ENCODE measurements at places on chromosomes 4 and X. TPM values are rescaled to one million over a fixed set of nuclear protein-coding genes. Genes with fewer than 3 reads are reported as not detected.

DNA sequence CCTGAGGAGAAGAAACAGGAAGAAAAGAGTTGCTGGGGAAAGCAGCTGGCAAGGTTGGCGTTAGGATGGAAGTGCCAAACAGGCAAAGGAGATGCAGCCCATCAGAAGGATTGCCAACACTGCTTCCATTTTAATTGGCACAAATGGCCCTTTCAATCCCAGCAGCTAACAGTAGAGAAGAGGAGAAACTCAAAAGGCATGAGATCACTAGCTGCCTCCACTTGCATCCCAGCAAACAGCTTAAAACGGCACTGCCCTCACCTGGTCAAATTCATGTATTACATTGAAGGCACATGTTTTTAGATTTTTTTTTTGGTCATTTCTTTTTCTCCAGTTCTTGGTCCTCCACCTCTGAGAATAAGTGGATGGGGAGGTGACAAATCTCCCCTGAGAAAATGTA is 14.9 kb upstream of the LOC101059915 start:
- no peaks in the 10 kb centered on the region for H3K27me3 ChIP-seq
- no peaks in the 10 kb centered on the region for H3K4me1 ChIP-seq
- no peak overlapping the region for H3K27ac ChIP-seq
- H3K36me3 ChIP-seq: no peaks in the 10 kb centered on the region
- peak; percentile 53 for DNase-seq
- H3K4me3 ChIP-seq: no peak overlapping the region

- H3K27ac ChIP-seq: no peak overlapping the region
- no peak for DNase-seq
- H3K27me3 ChIP-seq: no peaks in the 10 kb centered on the region
- H3K36me3 ChIP-seq: no peaks in the 10 kb centered on the region
- no peaks in the 10 kb centered on the region for H3K4me1 ChIP-seq
Measured at GRCh38 chrX:19673375-19674040, 158.2 kb upstream of the MAP3K15 start.

DNA sequence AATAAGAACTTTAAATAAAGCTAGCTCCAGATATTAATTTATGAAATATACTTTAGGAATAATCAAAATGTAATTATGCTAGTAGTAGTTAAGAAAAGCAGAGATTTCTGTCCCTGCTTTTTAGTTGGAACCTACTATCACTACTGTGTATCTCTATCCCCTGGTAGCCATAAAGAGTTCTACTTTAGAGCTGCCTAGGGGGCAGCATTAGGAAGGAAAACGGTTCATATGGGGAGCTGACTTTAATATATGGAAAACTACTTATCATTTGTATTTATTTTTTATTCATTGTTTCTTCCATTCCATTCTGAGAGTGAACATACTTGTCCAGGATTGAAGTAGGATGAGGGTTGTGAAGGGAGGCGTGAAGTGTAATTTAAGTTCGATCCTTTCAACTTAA is 40.9 kb downstream of the CPEB2 start:
- no peaks in the 10 kb centered on the region for H3K36me3 ChIP-seq
- no peak overlapping the region for H3K4me3 ChIP-seq
- DNase-seq: no peak

The RUFY3 gene
- 36.0 TPM for total RNA-seq

DNA sequence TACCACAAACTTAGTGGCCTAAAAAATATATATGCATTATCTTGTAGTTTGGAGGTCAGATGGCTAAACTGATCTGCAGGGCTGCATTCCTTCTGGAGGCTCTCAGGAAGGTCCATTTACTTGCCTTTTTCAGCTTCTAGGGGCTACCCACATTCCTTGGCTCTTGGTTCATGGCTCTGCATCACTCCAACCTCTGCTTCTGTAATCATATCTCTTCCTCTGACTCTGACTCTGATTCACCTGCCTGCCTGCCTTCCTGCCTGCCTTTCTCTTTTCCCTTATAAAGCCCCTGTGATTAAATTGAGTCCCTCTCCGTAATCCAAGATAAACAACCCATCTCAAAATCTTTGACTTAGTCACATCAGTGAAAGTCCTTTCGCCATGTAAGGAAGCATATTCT is 25.0 kb upstream of the FRMPD4 start:
- no peak overlapping the region for H3K4me3 ChIP-seq
- H3K27ac ChIP-seq: no peak overlapping the region
- no peaks in the 10 kb centered on the region for H3K4me1 ChIP-seq

DNA sequence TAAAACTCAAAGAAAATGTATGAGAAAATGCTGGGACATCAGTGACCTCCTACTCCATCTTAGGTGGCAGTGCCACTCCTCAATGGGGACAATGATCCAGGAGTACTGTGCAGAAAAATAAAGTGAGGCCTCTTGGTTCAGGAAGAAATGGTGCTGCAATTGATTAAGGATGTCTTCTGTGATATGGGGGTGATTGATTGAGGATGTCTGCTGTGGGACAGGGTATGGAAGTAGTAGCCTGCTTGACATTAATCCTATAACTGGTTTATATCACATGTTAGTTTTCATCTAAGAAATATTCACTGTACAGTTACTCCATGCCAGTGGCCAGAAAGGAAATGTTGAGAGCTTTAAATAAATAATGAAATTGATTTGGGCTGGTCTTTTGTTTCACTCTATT is 20.5 kb downstream of the OTOP1 start:
- no peak overlapping the region for H3K4me3 ChIP-seq
- H3K27ac ChIP-seq: no peak overlapping the region
- DNase-seq: no peak
- no peaks in the 10 kb centered on the region for H3K36me3 ChIP-seq
- H3K4me1 ChIP-seq: no peaks in the 10 kb centered on the region
- H3K27me3 ChIP-seq: no peaks in the 10 kb centered on the region

DNA sequence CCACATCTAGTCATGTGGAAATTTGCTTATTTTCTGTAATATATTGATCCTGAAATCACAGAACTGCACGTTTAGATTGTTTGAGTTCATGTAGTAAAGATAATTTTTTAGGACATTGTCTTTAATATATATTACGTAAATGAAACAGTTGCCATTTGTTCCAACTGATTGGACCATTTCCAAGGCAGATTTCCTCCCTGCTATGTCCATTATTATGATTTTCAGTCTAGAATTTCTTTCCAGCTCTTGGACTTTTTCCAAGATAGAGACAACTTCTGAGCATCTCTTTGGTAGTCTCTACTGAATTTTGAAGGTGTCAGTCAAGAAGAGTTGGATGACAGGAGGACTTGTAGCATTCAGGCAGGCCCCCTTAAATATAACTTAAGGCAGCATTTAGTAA is 94.6 kb downstream of the STIM2 start:
- no peaks in the 10 kb centered on the region for H3K27me3 ChIP-seq
- no peaks in the 10 kb centered on the region for H3K36me3 ChIP-seq
- H3K4me1 ChIP-seq: no peaks in the 10 kb centered on the region
- no peak overlapping the region for H3K27ac ChIP-seq

GRCh38 chrX:154599531-154599930 is 14.6 kb downstream of the CTAG1A start:
- no peak overlapping the region for H3K27ac ChIP-seq
- H3K27me3 ChIP-seq: no peaks in the 10 kb centered on the region
- no peak overlapping the region for H3K4me3 ChIP-seq

- no peaks in the 10 kb centered on the region for H3K27me3 ChIP-seq
- no peak overlapping the region for H3K27ac ChIP-seq
- no peak overlapping the region for H3K4me3 ChIP-seq
- H3K4me1 ChIP-seq: no peaks in the 10 kb centered on the region
- H3K36me3 ChIP-seq: peaks cover 5% of the 10 kb centered on the region
- no peak for DNase-seq
Measured at GRCh38 chr4:123037804-123038203, 115.4 kb upstream of the NUDT6 start.

GRCh38 chr4:142265536-142265935 is 580.6 kb downstream of the INPP4B start:
- H3K4me3 ChIP-seq: no peak overlapping the region
- peaks cover 5% of the 10 kb centered on the region for H3K4me1 ChIP-seq
- DNase-seq: no peak
- H3K36me3 ChIP-seq: no peaks in the 10 kb centered on the region

GRCh38 chrX:119273420-119274192 is 37.5 kb downstream of the PGRMC1 start:
- peaks cover 19% of the 10 kb centered on the region for H3K27me3 ChIP-seq
- H3K4me1 ChIP-seq: no peaks in the 10 kb centered on the region
- H3K27ac ChIP-seq: no peak overlapping the region

GRCh38 chr4:145781351-145781750 is 101.4 kb downstream of the C4orf51 start:
- no peak overlapping the region for H3K4me3 ChIP-seq
- H3K27me3 ChIP-seq: no peaks in the 10 kb centered on the region
- no peak overlapping the region for H3K27ac ChIP-seq
- no peak for DNase-seq
- H3K36me3 ChIP-seq: no peaks in the 10 kb centered on the region
- H3K4me1 ChIP-seq: no peaks in the 10 kb centered on the region

DNA sequence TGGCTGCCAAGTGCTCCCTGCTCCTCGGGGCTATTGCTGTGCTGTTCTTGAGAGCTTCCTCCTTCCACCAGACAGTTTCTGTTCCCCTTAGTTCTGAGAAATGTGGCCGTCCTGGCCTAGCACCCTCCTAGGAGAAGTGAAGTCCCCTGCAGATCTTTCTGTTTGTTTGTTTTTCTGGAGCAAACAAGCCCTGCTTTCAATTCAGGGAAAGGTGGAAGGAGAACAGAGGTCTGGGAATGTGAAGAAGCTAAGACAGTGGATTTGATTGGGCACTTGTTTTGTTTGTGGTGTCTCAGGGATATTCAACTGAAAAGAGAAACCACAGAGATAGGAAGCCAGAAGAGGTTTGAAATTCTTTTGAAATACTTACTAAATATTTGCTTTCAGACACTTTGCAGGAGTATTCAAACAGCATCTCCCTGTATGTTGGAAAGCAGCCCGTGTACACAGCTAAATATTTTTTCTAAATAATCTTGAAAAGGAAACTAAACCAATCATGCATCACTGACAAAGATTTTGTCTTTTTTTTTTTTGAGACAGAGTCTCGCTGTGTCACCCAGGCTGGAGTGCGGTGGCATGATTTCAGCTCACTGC is 36.5 kb upstream of the PPM1K start:
- no peak overlapping the region for H3K27ac ChIP-seq
- DNase-seq: peak; percentile 45
- no peak overlapping the region for H3K4me3 ChIP-seq
- no peaks in the 10 kb centered on the region for H3K27me3 ChIP-seq
- H3K4me1 ChIP-seq: peaks cover 4% of the 10 kb centered on the region

DNA sequence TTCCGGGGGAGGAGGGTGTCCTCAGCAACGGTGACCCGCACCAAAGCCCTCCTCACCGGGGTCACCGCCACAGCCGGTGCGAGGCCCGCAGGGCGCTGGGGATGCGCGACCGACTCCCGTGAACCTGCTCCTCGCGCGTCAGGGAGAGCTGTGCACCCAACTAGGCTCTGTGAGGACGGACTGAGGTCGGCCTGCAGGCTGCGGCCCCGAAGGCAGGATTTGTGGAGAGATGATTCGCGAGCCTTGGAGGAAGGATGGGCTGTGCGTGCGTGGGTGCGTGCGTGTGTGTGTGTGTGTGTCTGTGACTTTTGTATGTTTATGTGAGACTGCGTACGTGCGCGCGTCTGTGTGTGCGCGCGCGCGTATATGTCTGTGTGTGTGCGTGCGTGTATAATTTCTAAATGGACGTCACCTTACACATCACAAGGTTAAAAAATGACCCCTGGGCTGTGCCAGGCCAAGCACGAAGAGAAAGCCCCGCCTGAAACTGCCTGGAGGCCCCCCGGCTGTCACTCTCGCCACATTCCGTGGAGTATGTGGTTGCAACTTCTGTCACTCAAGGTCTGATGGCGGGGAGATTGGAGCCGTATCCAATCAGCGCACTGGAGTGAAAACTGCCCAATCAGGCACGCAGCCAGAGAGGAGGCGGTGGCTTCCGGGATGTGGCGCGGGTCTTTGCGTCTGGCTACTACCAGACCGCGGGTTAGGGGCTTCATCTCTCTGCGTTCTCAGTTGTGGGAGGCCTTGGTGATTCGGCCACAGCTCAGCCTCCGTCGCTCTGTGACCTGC is at the start of gene ZNF141:
Gene ZNF141 (plus strand): TSS at position 672 of the 789 bp plus-strand sequence. CDS start 170 bp downstream, outside the sequence.
- peaks cover 6% of the 10 kb centered on the region for H3K27me3 ChIP-seq
- peaks cover 5% of the 10 kb centered on the region for H3K4me1 ChIP-seq
- H3K36me3 ChIP-seq: peaks cover 3% of the 10 kb centered on the region

DNA sequence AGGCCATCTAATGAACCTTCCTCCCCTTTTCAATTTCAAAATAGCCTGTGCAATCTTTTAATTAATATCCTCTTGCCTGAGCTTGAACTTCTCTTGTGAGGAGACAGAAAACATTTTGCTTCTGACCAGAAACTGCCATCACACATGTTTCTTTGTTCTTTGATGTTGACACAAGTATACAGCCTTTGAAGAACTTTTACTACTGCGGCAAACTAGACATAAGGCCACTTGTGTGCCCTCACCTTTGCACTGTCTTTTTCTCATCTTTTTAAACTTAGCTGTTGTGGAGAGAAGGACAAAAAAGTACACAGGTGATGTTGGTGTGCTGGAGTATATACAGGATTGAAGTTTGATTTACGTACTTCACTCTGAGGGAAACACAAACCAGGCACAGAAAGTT is 116.3 kb upstream of the C1GALT1C1 start:
- no peaks in the 10 kb centered on the region for H3K4me1 ChIP-seq
- no peaks in the 10 kb centered on the region for H3K36me3 ChIP-seq
- no peak overlapping the region for H3K27ac ChIP-seq
- DNase-seq: no peak
- no peak overlapping the region for H3K4me3 ChIP-seq

DNA sequence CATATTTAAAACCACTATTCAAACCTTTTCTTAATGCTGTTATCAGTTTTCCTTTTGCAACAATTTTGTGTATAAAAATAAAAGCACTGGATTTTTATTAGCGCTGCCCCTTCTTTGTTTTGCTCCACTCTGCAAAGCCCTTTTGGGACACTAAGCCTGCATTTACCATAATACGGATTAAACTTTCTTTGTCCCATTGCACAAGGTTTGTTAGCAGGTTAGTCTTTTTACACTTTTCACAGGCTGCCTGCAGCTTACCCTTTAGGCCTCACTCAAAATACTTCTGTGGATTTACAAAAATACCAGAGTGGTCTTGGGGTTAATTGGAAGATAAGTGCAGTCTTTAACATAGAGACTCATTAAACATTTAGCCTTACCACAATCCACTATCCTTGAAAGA is 35.7 kb upstream of the MAB21L2 start:
- no peaks in the 10 kb centered on the region for H3K36me3 ChIP-seq
- H3K27me3 ChIP-seq: no peaks in the 10 kb centered on the region
- H3K4me3 ChIP-seq: no peak overlapping the region

- 0 out of 2 replicates have a peak, but pooled peaks cover 3% of the 10 kb centered on the region for H3K4me1 ChIP-seq
- peak; percentile 99 for DNase-seq
- H3K27me3 ChIP-seq: no peaks in the 10 kb centered on the region
- H3K36me3 ChIP-seq: no peaks in the 10 kb centered on the region
Measured at GRCh38 chr4:162163892-162164759, at the start of gene FSTL5. Gene FSTL5, minus strand, starts transcription at chr4:162164000. Its CDS starts 52,604 bp downstream, at chr4:162111396.
